ENCODE measurements at places on chromosomes 12 and 14.

GRCh38 chr12:117439531-117440001 lies 78.1 kb upstream of the NOS1 start:
- DNase-seq: no peak

DNA sequence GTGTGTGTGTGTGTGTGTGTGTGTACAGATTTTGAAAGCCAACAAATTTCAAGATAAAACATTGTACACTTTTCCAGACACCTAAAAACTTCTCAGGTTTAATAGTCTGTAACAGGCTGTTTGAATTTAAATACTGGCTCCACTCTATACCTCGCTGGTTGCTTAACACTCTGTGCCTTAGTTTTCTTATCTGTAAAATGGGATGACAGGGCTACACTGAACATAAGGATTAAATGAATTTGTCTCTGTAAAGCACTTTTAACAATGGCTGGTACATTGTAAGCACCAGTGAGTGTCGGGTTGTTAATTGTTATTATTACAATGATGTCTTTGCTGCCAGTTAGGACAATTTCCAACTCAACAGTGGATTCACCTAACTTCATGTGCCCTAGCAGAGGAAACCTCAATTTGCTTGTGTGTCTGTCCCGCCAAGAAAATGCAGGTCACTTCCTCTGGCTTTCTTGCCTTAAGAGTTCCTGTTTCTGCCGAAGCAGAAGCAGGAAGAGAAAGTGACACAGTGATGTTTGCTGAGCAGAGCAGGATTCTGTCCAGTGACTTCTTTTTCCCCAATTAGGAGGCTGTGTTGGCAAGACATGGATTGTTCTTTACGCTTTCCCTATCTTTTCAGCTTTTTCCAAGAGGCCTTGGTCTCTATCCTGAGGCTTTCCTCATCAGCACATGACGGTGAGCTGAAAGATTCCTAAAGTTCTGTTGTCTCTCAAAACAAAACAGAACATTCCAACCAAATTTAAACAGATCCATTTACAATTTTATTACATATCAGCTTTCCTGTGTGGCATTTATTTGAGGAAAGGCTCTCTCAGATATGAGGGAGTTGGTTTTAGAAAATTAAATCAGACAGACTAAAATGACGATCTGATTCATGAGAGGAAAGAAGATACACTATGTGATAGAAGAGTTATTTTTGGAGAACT lies 154.1 kb upstream of the ATP2B1 start:
- no peak for DNase-seq

DNA sequence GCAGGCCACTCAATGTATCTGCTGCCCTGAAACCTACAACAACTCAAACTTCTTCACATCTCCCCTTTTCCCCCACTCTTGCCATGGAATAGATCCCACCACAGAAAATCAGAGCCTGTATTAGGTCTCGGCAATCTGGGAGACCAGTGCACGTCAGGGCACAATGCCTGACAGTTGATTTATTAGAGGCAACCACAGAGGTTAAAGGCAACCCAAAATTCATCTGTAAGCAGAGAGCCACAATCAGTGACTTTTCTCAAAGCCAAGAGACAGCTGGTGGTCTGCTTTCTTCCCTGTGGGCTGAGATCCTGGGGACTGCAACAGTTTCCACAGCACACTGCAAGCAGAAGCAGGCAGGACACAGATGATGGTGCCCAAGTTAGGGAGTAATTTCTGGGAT lies 169.0 kb upstream of the NTF3 start:
- no peak for DNase-seq

- DNase-seq: no peak
These were observed 54.1 kb downstream of the PLXNC1 start for GRCh38 chr12:94202245-94203180.

DNA sequence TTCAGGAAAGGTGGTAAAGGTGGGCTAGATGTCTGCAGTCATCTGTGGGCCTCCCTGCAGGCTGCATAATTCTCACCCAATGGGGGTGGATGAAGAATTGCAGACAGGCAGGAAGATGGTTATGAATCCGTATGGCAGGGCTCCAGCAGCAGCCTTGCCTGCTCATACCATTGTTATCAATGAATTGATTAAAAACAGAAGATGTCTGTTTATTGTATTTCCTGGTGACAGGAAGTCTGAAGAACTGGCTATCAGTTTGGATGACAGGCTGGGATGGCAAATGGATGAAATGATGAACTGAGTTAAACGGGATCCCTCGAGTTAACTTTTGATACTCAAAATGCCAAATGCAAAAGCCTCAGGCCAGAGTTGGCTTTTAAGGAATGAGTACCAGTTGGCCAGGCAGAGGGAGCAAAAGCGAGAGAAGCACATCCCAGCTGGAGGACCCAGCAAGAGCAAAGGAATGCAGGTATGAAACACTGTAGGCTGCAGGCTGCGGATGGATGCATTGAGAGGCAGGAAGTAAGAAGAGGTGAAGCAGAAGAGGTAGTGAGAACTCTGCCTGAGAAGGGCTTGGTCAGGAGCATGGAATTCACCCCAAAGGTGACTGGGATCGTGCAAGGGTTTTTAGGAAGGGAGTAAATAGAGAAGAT lies 550.0 kb upstream of the TBX3 start:
- DNase-seq: no peak

GRCh38 chr12:94326727-94327126 lies 132.9 kb downstream of the CEP83 start:
- DNase-seq: no peak

DNA sequence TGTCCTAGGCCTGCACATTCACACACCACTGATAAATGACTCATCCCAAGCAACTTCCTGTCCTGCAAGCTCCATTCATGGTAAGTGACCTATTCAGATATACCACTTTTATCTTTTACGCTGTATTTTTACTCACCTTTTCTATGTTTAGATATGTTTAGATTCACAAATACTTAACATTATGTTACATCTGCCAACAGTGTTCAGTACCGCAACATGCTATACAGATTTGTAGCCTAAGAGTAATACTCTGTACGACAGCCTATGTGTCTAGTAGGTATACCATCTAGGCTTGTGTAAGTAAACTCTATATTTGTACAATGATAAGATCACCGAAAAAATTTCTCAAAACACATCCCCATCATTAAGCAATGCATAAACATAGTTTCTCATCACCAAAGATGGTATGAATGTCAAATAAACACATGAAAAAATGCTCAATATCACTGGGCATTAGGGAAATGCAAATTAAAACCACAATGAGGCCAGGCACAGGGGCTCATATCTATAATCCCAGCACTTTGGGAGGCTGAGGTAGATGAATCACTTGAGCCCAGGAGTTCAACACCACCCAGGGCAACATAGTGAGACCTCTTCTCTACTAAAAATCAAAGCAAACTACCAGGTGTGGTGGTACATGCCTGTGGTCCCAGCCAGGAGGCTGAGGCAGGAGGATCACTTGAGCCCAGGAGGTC lies 20.7 kb downstream of the ATXN2 start:
- no peak for DNase-seq

GRCh38 chr12:119171291-119171690 lies 7.4 kb upstream of the HSPB8 start:
- DNase-seq: no peak

DNA sequence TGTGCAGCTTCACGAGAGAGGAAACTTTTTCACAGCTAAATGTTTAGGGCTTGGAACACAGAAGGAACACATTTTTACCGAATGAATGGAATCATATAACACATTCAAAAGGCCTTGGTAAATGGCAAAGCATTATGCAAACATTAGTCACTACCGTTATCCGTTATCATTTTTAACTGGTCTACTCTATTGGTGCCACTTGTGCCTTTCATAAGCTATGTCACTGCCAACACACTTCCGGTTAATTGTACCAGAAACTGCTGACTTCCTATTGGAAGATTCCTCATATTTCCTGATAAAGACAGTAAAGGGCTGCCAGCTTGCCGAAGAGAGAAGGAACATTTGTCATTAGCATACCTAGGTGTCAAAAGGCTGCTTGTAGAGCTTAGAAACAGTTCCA lies 169.2 kb downstream of the APAF1 start:
- DNase-seq: no peak

GRCh38 chr14:102094101-102094500 lies 7.3 kb upstream of the HSP90AA1 start:
- no peak for DNase-seq

DNA sequence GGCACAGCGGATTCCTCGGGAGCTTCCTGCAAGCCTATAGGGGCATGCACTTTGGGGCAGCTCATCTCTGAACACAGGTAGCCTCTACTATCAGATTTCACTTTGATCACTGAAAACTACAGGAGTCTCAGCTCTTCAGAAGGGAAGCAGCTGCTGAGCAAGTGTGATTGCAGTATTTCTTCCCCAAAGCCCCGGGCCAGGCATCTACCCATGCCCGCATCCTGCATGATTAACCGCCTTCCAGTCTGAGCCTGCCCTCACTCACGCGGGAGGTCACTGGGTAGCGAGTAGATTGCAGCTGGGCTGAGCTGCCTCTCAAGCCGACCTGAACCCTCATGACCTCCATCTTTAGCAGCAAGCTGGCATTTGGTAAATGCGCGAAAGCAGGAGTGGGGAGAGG lies 334.7 kb downstream of the DPF3 start:
- no peak for DNase-seq

- DNase-seq: no peak
These were observed 6.3 kb downstream of the ARHGAP9 start for GRCh38 chr12:57473392-57473791.

GRCh38 chr12:65668981-65669695 lies 155.1 kb upstream of the HMGA2 start:
- DNase-seq: no peak

DNA sequence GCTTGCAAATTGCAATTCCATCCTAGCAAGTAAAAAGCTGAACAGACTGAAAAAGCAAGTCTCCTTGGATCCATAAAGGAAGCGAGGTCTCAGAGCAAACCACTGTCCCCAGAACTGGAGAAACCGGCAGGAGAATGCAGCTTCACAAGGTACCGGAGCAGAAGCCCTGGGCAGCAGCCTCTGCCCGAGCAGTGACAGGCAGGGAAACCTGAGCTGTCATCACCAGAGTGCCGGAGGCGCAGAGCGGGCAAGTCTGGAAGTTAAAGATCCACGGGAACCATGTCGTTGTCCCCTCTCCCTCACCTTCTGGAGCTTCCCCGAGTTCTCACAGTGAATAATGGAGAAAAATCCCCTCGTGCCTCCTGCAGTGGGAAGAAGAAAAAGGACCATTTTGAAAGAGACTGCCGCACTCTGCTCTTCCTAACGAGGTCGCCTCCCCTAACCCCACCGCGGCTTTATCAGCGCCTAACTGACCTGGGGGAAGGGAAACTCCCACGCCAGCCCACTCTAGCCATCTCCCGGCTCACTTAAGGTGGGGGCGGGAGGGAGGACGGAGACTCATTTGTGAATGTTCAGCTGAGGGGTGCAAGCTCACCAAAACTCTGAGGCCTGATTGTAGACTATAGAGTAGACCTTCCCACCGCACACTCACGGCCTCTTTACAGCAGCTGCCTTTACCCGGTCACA lies 27.8 kb downstream of the FBXL14 start:
- DNase-seq: no peak

DNA sequence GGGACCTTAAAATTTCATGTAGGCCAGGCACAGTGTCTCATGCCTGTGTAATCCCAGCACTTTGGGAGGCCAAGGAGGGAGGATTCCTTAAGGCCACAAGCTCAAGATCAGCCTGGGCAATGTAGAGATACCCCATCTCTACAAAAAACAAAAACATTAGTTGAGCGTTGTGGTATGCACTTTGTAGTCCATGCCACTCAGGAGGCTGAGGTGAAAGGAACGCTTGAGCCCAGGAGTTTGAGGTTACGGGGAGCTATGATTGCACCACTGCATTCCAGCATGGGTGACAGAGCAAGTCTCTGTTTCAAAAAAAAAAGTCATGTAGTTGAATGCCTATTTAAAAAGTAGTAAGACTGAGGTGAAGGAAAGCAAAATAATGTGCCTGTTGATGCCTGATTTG lies 83.5 kb downstream of the TTC6 start:
- no peak for DNase-seq

DNA sequence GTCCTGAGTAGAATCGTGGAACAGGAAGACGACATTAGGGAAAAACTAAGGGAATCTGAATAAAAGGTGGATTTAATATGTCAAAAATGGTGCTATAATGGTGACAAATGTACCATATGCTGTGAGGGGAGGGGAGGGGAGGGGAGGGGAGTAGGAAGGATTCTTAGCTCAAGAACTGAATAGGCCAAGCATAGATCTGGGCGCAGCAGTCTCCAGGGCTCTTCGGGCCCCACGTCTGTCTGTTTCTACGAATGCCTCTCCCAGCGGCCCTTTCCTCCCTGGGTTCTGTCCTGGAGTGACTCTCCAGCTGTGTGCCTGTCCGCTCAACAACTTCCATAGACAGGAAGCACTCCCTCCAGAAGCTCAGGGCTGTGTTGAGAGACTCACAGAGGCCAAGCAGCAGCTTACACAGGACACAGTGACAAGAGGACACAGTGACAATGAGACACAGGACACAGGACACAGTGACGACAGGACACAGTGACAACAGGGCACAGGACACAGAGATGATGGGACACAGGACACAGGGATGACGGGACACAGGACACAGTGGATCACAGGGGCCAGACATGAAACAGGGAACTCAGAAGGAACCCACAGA lies 42.4 kb upstream of the PPP2R5C start:
- DNase-seq: peak; percentile 40

DNA sequence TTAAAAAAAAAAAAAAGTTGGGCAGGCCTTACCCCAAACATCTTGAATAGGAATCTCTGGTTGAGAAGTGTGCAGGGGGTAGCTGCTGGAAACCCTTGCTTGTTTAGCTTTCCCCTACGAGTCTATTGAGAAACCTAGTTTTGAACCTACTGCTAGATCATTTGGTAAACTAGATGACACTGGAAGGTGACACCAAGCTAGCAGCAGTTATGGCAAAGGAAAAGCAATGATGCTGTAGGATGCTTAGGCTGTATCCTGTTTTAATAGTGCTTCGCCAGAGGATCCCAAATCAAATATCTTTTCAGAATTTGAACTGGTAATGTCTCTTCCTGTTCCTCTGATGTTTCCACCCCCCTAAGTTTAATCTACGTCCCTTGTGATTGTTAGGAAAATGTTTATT lies 5.5 kb upstream of the PCED1B start:
- DNase-seq: no peak

- no peak for DNase-seq
These were observed 32.6 kb upstream of the ANO6 start for GRCh38 chr12:45183246-45183645.

- DNase-seq: no peak
These were observed 207.2 kb upstream of the BCL2L14 start for GRCh38 chr12:11863478-11863906.

DNA sequence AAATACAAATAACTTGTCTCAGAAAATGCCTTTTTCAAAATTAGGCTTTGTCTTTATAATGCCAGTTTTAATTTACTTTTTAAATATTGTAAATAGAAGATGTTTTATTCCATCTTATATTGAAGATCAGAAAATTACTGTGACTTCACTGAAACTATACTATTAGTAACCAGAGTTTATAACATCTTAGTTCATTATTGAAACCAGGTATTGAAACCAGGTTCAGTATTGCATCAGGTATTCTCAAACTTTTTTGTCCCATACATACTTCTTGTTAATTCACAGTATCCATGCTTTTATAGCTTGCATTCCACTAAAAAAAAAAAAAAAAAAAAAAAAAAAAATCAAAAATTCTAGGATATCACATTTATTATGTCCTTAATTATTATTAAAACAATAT lies 227.5 kb downstream of the GXYLT1 start:
- no peak for DNase-seq
